ENCODE measurements at places on chromosomes 1 and 21.

- DNase-seq = peak; percentile 60
Measured at GRCh38 chr1:21022279-21023040, 154.2 kb downstream of the EIF4G3 start.

GRCh38 chr1:185467122-185467521 is 150.1 kb upstream of the IVNS1ABP start:
- DNase-seq = no peak

GRCh38 chr1:231676487-231676886 is 49.9 kb downstream of the DISC1 start:
- DNase-seq = no peak

DNA sequence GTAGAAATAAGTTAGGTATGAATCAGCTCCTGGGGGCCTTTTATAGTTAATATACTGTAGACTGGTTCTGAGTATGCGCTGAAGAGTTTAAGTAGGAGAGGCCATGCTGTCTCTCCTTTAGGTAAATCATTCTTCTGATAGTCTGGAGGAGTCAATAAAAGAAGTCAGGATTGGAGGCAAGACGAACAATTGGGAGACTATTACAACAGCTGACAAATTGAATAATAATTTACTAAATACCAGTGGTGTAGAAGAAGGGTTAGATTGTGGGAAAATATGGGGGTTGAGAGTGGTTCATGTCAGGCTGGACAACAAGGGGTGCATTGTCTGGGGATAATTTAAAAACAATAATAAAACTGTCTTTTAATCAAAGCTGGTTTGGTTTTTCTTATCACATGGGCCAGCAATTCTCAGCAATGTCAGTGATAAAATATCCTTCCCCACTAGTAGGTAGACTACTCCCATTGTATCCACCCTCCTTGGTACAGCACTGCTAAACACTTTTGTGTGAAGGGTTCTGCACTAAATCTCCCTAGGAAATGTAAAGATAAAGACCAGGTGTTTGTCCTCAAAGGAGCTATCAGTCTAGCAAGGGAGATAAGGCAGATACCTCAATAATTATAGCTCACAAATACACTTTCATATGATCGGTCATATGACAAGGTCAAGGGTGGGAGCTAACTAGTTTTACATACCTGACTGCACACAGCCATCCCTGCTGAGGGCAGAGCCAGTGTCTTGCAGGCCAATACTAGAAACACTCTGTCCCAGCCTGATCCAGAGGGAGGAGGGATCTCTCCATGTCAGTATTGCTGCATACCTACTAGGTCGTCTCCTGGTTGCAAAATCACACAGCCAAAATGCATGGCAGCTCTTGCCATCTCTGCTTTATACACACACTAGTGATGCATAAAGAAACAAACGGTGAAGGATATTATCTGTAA is 299.7 kb downstream of the VAV3 start:
- DNase-seq = no peak

GRCh38 chr1:239389703-239390102 is 3.3 kb downstream of the CHRM3 start:
- no peak for DNase-seq

GRCh38 chr1:46526013-46526690 is 25.3 kb downstream of the KNCN start:
- DNase-seq = no peak

- no peak for DNase-seq
Measured at GRCh38 chr1:205668951-205669340, 11.4 kb downstream of the SLC45A3 start.

- peak; percentile 74 for DNase-seq
Measured at GRCh38 chr1:207997486-207998268, 86.8 kb upstream of the CD34 start.

- no peak for DNase-seq
Measured at GRCh38 chr1:114114185-114115094, 39.2 kb downstream of the SYT6 start.

DNA sequence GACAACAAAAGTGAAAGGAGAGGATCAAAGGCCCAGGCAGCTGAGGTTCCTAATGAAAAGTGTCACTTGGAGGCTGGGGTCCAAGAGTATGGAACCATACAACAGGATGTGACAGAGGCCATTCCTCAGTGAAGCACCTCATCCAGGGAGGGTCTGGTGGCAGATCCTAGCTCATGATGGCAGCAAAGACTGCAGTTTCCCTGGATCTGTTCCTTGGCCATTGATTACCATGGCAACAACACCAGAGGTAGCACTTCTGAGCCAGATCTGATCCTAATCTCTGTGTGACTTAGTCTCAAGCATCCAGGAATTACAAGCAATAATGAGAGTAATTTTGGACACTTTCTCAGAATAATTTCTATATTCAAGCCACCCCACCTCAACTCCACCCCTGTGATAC is 12.9 kb downstream of the FAM177B start:
- DNase-seq = no peak

GRCh38 chr1:182861994-182862393 is 22.8 kb downstream of the DHX9 start:
- no peak for DNase-seq

DNA sequence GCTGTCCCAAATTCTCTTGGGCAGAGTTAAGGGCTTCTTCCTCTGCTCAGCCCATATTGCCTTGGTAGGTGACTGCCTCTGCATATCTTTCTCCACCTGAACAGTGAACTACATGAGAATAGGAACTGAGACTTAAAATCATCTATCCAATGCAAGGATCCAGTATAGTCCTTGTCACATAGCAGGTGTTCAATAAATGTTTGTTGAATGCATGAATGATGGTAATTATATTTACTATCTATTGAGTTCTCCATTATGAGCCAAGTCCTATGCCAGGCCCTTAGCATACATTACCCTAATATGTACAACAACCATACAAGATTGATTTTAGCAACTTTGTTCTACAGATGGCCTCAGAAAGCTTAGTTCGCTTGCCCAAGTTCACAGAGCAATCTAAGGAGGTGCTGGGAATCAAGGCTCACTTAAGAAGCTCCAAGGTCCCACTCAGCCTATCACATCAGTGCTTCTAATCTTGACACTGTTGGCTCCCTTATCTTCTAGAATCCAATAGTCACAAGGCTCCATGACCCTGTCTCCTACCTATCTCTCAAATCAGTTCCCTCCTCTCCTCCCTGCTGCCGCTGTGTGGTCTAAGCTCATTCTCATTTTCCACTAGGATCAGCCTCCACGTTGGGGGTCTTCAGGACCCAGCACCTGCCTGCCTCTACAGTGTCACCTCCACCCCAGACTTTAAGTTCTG is 2.2 kb upstream of the CDK18 start:
- no peak for DNase-seq

GRCh38 chr1:91335603-91336002 is 69.0 kb downstream of the HFM1 start:
- no peak for DNase-seq

DNA sequence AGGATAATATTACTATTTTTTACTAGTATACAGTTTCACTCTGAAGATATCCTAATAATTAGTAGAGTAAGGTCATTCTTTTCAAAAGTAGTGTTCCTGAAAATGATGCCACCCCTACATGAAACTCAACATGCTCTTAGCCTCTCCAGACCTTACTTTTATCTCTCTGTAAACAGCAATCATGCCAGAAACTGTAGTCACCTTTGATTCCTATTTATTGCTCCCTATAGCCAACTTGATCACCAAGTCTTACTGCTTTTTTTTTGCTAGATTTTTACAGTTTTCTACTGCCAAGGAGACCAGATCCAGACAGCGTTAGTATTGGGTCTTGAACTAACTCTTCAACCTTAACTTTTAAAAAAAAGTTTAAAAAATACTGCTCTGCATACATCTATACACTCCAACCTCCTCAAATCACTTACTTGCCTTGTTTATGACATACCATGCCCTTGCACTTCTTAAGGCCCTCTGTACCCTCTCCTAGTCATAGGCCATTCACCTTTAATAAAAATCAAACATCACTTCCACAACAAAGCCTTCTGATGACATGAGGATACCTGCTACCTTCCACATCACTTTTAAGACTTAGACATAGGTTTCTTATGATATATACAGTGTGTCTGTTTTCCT is 36.1 kb downstream of the ZNHIT6 start:
- DNase-seq = no peak

DNA sequence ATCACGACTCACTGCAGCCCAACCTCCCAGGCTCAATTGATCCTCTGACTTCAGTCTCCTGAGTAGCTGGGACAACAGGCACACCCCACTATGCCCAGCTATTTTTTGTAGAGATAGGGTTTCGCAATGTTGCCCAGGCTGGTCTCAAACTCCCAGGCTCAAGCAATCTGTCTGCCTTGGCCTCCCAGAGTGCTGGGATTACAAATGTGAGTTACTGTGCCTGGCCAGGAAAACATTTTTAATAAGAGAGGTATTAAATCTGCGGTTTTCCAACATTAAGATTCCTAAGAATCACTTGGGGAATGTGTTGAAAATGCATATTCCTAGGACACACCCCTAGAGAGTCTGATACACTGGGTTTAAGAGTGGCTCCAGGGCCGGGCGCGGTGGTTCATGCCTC is 8.7 kb downstream of the CSF1 start:
- no peak for DNase-seq

DNA sequence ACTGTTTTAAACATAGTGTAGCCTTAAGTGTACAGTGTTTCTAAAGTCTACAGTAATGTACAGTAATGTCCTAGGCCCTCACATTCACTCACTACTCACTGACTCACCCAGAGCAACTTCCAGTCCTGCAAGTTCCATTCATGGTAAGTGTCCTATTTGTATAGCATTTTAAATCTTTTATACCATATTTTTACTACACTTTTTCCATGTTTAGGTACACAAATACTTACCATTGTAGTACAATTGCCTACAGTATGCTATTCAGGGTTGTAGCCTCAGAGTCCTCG is 3.6 kb upstream of the S100A10 start:
- no peak for DNase-seq

DNA sequence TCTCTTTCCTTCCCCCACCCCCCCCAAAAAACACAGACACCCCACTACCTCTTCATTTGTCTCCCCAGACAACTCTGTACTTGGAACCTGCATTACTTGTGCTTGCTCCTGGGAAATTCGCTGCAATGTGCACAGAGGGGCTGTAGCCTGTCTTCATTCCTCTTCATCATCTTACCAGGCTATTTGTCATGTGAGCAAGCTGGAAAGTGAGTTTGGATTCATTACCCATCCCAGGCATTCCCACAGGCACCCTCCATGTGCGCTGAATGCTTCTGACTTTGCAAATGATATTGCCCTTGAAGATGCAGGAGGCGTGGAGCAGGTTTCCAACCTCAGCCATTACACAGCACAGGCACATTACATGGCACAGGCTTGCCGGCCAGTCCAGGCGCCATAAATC is 494.9 kb downstream of the KIF26B start:
- DNase-seq = no peak

GRCh38 chr1:154608397-154609270 is 648 bp upstream of the ADAR start:
- DNase-seq = peak; percentile 40

- no peak for DNase-seq
Measured at GRCh38 chr1:100523038-100523652, 14.8 kb upstream of the GPR88 start.

DNA sequence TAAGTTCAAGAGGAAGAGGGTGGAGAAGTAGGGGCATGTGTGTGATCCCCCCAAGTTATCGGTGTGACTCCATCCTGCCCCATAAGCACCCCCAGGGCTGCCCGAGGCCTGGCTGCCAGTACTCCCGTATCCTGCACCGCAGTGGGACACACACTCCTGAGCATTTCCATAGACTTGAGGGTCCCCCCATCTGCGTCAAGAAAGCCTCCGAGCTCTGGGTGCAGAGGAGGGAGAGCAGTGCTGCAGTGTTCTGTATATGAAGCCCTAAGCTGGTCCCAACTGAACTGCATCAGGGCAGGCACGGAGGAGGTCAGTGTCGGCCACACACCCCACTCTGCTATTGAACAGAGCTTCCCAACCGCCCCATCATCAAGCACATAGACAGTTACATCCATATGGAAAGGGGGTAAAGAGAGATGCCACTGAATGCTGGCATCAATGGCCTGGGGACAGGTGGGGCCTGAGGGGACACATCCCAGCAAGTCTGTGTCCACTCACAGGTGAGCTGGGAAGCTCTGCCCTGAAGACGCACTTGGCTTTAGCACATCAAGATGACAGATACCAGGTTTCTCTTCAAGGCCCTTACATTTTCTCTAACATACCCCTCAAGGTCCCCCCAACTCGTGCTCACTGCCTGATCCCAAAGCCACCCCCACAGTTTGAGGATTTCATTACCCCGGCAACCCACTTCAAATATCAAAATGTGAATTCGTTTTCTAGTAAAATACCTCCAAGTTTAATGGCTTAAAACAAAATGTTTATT is 64.3 kb downstream of the EVA1C start:
- DNase-seq = no peak

DNA sequence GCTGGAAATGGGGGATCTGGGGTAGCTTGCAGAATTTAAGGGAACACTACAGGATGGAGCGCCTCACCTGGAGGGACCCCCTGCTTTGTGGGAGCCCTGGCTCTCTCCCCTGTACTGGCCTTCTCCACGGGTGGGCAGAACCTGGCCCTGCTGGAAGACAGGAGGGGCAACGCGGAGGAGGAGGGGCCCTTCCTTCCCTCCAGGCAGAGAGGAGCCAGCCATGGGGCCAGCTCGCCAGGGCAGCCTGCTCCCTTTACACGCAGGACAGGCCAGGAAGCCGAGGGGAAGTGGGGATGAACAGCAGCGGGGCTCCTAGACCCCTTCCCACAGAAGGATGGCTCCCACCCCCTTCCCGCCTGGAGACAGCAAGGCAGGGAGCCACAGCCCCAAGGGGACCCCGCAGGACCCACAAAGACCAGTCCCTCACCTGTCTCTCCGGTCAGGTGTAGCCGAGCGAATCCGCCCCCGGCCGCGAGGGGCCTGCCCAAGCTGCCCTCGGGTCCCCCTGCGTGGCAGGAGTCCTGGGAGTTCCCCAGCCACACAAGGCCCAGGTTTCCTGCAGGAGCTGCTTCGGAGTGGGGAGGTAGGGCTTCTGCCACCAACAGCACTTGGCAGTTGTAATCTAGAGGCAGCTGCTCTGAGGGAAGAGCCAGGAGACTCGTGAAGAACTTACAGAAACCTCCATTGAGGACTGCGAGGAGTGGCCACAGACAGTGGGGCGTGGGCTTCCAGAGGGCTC is 1.6 kb upstream of the SLC19A1 start:
- DNase-seq = peak; percentile 3

DNA sequence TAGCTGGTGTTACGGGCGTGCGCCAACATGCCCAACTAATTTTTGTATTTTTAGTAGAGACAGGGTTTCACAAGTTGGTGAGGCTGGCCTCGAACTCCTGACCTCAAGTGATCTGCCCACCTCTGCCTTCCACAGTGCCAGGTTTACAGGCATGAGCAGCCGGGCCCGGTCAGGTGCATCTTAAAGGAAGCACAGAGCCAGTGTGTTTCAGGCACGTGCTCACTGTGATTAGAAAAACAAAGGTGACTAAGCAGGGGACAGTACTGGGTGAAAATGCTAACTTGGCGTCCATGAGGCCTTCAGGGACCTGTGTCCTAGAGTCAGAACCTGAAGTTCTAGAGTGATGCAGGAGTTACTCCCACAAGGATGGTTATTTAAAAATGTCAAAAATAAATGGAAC is 60.0 kb upstream of the GJA8 start:
- no peak for DNase-seq
